NCI-H774 (cell line): ENCODE measurements at places on chromosomes 16 and 17.

- no peak for DNase-seq
These were observed 18.1 kb downstream of the KCNJ2 start for GRCh38 chr17:70187383-70187782.

DNA sequence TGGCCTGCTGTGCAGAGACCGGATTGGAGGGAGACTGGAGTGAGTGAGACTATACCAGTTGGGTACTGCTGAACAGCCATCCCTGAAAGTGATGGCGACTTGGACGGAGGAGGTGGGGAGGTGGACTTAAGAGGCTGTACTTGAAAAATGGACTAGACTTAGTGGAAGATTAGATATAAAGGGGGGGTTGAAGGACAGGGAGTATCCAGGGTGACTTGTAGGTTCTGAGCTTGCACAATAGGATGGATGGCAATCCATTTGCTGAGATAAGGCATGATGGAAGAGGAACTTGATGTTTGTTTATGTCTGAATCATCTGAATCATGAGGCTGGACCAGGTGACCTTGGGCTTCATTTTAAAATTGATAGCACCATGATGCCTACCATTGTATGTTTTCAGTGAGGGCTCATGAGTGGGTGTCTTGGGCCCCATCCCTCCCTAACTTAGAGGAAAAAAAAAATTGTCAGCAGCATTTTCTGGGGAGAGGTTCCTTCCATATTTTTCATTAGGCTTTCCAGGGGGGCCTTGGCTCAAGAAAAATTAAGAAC lies 41.2 kb downstream of the PRKCA start:
- DNase-seq = no peak

DNA sequence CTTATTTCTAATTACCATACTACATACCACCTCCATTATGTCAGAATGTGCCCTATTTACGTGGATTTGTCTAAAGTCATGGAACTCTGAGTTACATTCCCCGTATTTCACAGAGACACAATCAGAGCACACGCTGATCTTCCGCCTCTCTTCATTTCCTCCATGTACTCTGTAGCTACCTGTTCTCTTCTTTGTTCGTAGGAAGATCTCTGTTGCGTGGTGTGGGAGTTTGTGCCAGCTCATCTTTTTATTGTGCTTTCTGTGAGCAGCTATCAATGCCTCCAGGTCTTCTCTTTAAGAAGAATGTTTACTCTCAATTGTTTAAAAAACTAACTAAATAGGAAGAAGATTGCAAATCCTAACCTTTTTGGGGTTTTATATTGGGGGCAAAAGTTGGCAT lies 26.9 kb downstream of the NLRC5 start:
- DNase-seq = no peak

DNA sequence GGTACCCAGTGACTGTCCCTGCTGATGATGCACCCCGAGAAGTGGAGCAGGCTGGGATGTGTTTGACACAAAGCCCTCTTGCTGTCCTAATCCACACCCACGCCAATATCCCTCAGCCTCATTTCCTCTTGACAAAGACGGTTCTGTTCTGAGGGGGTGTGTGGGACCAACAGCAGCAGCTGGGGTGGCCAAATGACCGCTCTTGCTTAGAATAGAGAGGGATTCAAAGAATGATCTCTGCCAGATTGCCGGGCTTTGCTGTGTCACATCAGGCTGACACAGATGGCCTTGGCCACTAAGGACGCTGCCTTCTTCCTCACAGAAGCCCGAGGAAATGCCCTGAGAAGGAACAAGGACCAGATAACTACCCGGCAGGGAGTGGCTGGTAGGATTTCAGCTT lies 250.7 kb downstream of the NTN1 start:
- DNase-seq = no peak

- no peak for DNase-seq
These were observed 186.5 kb downstream of the STX8 start for GRCh38 chr17:9389111-9389527.

DNA sequence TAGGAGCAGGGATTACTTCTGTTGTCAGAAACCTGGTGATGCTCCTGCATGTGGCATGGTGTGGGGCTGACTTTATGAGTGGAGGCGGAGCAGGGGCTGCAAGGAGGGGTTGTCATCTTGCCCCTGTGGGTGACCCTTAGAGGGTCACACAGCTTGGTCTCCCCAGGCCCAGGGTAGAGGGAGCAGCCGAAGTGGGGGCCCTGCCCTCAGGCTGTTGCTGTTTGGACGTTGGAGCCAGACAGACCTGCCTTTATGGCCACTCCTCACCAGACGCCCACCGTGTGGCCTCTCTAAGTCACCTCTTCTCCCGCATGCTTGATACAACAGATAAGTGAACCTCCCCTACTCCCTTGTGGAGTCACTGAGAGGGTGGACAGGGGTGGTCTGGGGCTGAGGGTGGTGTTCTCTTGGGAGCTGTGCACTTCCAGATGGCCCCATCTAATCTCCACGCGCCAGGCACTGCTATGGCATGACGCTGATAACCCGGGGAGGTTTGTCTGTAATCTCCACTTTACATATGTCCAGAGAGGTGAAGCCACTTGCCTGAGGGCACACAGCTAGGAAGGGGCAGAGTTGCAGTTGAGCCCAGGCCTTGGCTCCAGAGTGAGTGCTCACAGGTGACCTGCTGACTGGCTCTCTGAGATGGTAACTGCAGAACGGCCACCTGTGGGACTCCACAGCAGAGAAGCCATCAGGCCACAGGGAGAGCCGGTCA lies 10.0 kb downstream of the MAP2K3 start:
- DNase-seq = no peak

- no peak for DNase-seq
These were observed 7.2 kb downstream of the PIPOX start for GRCh38 chr17:29050176-29050575.

DNA sequence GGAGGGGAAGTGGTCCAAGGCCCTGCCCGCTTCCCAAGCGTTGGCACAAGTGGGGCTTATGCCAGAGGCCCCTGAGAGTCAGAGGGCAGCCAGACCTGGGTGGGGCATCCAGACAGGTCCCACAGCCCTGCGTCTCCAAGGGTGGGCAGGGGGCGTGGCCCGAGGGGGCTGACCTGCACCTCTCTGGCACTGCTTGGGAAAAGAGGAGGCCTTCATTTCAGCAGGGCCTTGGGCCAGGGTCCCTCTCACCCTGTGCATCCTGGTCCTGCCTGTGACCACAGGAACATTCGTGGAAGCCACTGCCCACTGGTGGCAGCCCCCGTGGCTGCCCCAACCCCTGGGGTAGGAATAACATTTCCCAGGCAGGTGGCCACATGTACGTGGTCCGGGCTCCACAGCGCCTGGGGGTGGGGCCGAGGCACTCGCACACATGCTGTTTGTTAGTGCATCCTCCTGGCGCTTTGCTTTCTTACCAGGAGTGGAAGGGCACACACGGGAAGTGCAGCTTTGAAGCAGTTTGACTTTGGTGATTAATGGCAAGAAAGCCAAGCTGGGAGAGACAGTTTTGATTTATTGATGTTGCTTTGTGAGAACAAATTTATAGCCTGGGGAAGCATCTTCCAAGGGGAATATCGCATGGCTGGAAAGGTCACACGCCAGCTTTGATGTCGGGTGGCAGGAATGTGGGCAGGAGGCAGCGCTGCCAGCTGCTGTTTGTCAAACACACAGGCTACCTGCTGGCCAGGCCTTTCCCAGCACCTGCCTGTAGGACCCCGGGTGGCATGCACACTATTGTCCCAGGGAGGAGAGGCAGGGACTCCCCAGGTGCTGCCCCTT lies 4.3 kb downstream of the CENPX start:
- DNase-seq = peak; percentile 63

- no peak for DNase-seq
These were observed 119.2 kb downstream of the XYLT1 start for GRCh38 chr16:17351441-17352035.

DNA sequence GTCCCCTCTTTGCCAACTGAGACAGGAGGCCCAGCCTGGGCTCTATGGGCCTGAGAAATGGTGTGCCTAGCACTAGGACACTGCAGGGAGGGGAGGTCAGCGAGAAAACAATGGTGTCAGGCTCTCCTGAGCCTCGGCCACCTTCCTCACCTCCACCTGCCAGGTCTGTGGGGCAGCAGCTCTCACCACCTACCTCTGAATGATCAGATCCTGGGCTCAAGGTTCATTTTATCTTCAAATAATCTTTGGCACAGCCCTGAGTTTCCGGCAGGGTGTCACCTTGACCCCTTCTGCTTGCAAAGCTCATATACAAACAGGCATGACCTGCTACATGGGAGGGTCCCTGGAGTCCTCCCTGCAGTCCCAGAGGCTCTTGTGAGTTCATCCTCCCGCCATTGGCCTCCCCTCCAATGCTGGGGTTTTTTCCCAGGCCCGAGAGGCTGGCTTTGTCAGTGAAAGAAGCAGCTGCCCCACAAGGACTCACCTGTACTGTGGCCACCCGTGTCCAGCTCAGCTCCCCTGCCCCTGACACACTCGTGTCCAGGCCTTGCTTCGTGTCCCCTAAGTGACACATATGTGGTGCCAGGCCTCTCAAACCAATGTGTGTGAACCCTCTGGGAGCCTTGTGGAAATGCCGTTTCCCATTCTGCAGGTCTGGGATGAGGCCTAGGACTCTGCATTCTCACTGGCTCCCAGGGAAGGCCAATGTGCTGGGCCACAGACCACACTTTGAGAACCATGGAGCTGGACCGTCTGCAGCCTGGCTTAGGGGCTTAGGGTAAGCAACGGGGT lies 176.8 kb upstream of the CIBAR2 start:
- DNase-seq = no peak
